ENCODE measurements at places on chromosomes 3 and 15.
A peak's percentile ranks its signal among the peaks of the same experiment; 100 is the strongest.

DNA sequence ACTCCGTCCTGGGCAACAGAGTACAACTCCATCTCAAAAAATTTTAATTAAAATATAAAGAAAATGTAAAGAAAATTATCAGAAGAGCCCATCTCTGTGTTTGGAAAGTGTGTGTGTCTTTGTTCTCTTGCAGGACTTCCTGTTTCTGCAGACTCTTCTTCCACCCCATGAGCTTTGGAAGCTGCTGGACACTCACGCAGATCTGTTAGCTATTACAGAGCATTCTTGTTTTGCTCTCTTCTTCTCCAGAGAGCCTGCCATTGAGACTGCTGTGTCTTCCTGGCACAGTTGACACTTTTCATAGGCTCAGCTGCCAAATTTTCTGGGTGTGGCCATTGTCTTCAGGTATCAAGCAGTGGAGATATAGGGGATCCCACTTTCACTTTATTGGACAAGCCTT, 6.0 kb upstream of the CCR8 start:
- no peak for DNase-seq

DNA sequence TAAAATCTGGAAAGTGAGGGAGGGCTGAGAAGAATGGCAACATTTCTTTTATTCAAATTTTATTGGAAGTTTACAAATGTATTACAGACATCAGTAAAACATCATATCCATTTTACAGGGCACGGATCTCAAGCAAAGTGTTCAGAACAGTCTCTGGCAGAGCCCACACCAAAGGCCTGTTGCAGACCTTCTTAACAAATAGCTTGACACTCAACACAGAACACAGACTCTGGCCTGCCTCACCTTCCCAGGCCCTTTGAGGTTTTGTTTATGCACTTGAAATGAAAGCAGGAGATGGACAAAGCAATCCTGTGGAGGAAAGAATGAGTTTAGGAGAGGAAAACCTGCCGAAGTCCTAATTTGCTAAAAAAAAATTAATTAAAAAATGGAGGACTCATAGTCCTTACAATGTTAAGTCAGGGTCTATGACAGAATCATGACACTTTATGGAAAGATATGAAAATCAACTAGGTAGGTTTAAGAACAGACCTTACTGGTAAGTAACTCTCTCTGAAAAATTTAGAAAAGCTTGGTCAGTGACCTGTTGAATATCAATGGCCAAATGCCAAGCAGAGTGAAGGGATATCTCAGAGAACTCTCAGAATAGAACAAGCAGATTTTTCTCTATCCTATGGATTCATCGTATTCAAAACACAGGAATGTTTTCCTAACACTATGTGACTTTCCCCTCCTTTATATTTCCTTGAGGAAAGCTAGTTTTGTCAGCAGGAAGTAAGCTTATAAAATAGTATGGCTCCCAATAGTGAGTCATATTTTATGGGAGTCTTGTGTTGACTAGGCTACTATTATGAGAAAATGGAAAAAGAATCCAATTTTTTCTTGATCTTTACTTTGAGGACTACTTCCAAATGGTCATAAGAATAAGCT, 70.8 kb upstream of the PSMD6 start:
- peak; percentile 12 for DNase-seq

- DNase-seq = no peak
Observed at GRCh38 chr3:44339181-44340057, 853 bp downstream of the TCAIM start.

DNA sequence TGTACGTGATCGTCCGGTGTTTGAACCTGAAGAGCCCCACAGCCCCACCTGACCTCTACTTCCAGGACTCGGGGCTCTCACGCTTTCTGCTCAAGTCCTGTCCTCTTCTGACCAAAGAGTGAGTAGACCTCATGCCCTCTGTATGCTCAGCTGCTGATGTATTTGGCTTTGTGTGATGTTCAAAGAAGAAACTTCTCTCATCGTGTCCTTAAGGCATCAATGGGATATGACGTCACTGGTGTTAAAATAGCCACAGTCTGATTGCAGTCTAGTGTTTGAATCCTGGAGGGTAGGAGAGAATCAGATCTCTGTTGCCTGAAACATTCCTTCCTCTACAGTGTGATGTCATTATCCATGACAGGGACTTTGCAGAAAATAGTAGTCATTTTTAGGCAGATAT, 28.1 kb downstream of the ABHD2 start:
- no peak for DNase-seq

- no peak for DNase-seq
Observed at GRCh38 chr3:110261141-110261540, 810.5 kb upstream of the NECTIN3 start.

GRCh38 chr15:79357566-79357965, 46.7 kb downstream of the TMED3 start:
- no peak for DNase-seq

DNA sequence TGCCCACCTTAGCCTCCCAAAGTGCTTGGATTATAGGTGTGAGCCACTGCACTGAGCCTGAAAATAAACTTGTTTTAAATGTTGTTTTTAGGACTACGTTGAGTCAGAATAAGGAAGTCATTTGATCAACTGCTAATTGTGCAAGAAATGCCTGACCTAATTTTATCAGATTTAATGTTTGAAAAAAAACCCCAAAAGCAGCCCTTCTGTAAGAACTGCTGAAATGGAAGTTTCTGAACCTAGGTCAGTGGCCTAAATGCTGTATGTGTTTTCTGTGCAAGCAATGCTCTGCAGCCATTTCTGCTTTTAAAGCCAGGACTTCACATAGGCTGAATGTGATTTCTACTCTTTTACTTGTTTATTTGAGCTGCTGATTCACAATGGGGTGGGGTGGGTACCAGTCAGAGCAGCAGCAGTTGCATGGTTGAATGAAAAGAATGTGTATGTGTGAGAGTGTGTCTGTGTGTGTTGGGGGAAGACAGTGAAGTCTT, 6.6 kb downstream of the GPX1 start:
- peak; percentile 20 for DNase-seq

DNA sequence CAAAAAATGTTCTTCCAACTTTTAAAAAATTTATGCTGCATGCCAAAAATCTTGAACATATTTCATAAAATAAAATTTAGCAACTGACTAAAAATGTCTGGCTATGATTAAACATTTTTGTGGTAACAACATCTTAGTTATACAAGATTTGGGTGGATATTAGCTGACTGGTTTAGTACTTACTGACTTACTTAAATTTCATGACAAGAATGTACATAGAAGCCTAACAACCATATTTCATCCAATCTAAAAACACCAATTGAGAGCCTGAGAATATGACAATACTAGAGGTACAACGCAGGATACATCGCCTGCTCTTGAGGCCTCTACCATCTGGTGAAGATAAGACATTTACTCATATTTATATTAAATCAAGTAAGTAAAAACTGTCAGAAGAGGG, 34.6 kb downstream of the GNB4 start:
- no peak for DNase-seq

- no peak for DNase-seq
Observed at GRCh38 chr3:5072100-5072816, 49.8 kb upstream of the ARL8B start.
